ENCODE measurements at places on chromosomes 11 and 22.
A peak's percentile ranks its signal among the peaks of the same experiment; 100 is the strongest.

- DNase-seq: no peak
Measured at GRCh38 chr11:72772059-72772458, 19.9 kb upstream of the ARAP1 start.

- peak; percentile 57 for DNase-seq
Measured at GRCh38 chr11:63837027-63837688, 1.8 kb upstream of the MARK2 start.

DNA sequence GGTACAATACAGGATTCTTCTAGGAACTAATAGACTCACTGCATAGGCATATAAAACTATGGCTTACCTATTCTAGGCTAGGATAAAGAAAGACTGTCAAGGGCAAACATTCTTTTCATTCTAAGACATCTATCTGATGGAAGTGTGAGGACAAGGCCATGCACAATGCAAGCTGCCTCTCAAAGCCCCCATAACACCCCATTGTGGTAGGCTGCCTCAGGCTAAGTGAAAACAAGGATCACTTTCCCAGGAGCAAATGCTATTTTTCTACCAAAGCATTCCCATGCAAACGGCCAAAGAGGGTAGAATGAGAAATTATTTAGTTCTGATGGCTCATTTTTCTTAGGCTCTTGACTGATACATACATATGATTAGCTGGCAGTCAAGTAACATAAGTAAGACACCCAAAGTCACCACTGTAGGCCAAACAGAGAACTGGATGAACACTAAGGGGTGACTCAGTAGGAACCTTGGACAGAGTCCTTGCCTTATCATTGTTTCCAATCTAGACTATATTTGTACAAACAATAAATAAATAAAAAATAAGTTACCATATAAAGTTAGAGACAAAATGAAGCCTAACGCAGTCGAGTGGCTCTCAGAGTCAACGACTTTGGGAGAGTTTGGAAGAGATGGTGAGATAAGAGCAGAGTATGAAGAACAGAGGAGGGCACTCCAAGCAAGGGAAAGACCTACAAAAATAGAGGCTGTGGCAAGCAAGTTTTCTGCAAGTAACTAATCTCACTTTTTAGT is 303.6 kb downstream of the SBF2 start:
- no peak for DNase-seq

DNA sequence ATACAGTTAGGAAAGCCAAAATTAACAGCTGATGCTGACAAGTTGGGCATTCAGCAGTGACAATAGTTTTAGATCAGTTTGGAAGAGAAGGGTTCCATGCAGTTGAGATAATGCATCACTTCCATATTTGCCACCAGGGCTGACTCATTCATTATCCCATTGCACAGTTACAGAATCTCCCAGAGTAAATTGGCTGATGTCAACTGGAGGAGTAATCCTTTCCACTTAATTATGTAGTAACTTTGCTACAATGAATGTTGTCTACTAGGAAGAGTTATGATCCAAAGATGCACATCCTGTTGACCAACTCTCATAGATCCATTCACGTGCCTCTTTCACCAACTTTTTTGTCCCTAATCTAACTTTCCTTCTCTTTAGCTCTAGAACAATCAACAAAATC is 123.3 kb upstream of the LUZP2 start:
- DNase-seq: no peak

DNA sequence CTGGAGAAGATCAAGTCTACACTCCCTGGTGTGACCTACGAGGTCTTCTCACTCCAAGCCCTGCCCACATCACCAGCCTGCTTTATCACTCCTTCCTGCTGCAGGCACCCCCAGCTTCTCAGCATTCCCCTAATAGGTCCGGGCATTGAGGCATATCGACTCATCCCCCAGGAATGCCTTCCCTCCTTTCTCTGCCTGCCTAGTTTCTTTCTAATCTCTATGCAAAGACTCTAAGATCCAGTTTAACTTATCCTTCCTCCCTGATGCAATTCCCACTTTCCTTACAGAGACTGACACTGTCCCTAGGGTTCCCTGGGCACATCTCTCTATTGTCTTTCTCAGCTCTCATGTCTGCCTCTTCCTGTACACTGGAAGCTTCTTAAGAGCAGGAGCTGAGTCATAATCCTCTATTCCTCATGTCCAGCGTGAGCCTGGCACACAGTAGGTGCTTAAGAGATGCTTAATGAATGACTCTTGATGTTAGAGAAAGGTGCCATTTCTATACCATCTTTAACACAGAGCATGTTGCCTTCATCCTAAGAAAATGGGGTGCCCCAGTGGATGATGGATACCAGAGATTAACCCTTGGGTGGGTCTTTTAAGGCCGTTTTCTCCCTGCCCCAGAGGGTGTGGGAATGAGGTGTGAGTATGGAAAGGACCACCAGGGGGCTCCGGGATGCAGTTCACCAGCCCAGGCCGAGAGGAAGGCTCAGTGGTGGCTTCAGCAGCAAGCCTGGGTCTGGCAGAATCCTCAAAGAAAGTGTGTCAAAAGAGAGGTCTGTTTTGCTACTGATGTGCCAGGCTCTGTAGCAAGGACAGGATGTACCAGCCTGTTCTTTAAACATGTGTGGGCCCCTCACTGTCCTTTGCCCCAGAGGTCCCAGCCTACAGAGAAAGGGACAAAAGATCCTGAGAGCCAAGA is 34.7 kb downstream of the PARVA start:
- DNase-seq: peak; percentile 66

DNA sequence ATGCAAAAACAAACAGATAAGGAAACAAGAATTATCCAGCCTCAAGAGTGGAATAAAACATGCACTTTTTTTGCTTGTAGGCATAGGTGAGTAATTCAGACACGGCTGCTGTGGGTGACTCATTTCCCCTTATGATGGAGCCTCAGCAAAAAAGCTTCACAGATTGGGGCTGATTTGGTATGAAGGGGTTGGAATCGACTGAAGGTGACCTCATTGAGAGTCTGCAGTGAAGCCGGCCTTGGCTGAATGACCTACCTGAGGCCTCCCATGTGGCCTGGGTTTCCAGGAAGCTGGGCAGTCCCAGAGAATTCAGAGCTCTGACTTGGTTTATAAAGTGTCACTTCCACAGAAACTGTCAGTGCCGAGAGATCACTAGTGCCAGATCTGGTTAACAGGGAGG is 34.2 kb upstream of the VPREB1 start:
- DNase-seq: no peak

DNA sequence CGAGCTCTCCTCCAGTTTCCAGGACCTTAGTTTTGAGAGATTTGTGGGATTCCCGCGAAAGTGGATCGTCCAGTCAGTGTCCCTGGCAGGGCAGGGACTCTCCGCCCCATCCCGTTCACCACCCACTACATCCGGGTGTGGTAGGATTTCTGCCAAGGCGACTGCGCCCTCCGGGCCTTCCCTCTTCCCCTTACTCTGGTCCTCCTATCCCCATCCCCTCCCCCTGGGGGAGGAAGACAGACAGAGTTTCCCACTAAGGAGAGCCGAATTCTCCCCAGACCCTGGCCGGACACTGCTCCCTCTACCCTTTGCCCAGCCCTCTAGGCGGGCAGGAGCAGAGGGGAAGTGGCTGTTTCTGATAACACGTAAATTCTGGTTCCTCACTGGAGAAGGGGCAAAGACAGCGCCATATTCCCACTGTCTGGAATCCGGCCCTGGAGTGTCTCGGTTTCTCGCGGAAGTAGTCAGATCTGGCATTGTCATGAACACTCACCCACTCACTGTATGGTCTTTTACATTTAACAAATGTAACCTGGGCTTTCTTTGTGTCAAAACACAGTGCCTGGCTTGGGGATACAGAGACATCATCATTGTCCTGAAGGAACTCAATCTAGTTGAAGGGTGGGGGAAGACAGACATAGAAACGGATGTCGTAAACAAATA is 1.1 kb upstream of the NECTIN1 start:
- DNase-seq: peak; percentile 31

GRCh38 chr11:44235765-44236201 is 74.2 kb downstream of the ALX4 start:
- no peak for DNase-seq

DNA sequence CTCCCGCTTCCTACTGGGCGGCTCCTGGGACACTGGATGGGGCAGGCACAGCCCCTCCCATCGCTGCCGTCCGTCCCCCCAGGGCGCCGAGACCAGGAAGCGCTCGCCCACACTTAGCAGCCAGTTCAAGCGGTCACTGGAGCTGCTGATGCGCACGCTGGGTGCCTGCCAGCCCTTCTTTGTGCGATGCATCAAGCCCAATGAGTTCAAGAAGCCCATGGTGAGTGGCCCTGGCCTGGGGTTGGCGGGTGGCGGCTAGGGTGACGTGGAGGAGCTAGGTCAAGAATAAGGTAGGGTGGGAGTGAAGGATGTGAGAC is 44.6 kb downstream of the MYO7A start:
- DNase-seq: no peak
